ENCODE measurements at places on chromosomes 4 and X.
A peak's percentile ranks its signal among the peaks of the same experiment; 100 is the strongest.

- DNase-seq = no peak
Observed at GRCh38 chrX:264634-265455, 16.3 kb upstream of the PLCXD1 start.

DNA sequence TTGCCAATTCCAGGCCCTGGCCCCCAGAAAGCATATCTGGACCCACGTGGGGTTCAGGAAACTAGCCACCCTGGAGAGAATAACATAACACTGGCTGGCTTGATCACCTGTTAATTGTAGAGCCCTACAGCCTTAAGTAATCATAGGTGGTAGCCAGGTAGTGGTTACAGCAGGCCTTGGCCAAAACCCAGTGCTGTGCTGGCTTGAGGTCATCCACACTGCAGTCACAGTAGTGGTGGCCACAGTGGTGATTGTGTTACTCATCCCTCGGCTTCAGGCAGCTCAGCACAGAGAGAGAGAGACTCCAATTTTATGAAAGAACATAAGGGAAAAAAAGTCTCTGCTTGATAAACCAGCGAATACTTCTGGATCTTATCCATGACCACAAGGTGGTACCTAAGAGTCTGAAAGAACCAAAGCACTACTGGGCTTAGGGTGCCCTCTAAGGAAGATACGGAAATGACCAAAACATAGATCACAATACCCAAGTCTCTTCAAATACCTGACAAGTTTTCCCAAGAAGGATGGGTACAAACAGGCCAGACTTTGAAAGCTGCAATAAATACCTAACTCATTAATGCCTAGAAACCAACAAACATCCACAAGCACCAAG is 46.6 kb upstream of the CDX4 start:
- DNase-seq = no peak

DNA sequence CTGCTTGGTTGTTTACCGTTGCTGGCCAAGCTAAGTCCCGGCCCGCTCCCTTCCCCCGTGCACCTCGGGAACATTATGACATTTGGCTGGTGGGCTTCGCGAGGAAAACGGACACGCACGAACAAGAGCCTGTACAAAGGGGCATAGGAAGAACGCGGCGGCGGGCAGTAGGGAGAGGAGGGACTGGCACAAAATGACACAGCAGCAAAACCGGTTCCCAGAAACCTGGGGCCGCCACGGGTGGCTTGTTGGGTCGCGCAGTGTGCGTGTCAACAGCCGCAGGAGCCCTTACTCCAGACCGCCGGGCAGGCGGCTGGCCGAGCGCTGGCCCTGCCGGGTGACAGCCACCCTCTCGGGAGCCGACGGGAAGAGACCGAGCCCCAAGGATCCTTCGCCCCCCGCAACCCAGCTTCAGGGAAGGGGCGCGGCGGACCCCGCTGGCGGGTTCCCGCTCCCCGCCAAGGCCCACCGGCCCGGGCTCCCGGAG is 1.6 kb upstream of the LIN54 start:
- DNase-seq = no peak

DNA sequence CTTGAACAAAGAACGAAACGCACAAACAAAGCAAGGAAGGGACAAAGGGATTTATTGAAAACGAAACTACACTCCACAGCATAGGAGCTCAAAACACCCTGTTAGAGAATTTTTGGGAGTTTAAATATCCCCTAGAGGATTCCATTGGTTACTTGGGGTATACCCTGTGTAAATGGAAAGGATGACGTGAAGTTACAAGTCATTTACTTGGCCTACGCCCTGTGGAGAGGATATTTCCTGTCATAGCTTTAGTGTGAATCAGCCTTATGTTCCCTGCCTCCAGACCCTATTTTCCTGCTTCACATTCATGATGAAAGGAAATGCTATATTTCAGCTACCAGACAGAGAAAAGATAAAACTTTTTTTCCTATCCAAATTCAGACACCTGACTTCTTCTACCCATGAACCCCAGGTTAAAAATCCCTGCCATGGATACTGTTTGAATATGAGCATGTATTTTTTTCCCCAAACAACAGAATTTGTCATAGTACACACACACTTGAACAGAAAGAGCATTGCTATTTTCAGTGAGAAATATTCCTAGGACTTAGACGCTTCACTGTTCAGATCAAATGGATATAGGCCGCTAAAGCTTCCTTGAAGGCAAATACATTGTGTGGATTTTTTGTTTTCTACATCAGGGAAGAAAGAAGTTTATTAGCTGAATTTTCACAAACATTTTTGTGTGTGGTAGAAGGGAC is 20.4 kb downstream of the PIN4 start:
- DNase-seq = no peak

- DNase-seq = no peak
Observed at GRCh38 chr4:159146488-159146887, 43.6 kb downstream of the RAPGEF2 start.

DNA sequence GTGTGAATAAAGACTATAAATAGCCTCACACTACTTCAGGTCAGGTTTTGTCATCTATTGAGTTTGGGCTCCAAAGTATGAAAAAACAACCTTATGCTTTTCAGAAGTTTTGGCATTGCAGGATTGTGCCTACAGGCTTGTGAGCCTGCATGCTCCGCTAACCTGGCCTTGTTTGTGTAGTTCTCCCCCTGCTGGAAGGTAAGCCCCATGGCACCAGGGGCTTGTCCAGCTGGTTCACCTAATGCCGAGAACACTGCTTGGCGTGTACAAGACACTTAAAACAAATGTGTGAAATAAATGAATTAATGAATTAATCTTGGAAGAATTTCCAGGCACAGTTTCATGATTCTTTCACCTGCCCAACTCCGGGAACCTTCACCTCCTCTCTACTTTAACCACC is 1.8 kb upstream of the HSD17B10 start:
- DNase-seq = peak; percentile 31

GRCh38 chr4:125891597-125892258 is 577.0 kb downstream of the FAT4 start:
- DNase-seq = no peak

DNA sequence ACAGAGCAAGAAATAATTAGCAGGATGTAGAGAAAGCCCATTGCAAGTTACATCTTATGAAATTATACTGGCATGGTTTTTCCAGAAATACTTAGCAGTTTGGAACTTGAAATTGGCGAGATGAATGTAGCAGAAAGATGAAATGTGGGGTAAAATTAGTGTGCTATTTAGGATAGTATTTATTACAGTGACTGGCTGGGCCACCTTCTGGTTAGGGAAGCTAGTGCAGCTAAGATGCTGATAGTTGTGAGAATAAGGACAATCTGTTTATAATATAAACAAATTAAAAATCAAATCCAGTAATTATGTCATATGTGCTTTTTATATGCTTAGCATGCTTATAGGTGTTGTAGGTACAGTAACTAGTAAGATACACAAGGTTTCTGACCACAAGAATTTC is 74.8 kb downstream of the IL15 start:
- no peak for DNase-seq

All from stimulated activated naive CD4-positive, alpha-beta T cell (primary cell).